ENCODE measurements at places on chromosomes 2 and 18.

- DNase-seq: no peak
Observed at GRCh38 chr2:118969734-118970395, 27.9 kb downstream of the MARCO start.

- DNase-seq: peak; percentile 7
Observed at GRCh38 chr2:58967736-58968135, 726.6 kb upstream of the FANCL start.

DNA sequence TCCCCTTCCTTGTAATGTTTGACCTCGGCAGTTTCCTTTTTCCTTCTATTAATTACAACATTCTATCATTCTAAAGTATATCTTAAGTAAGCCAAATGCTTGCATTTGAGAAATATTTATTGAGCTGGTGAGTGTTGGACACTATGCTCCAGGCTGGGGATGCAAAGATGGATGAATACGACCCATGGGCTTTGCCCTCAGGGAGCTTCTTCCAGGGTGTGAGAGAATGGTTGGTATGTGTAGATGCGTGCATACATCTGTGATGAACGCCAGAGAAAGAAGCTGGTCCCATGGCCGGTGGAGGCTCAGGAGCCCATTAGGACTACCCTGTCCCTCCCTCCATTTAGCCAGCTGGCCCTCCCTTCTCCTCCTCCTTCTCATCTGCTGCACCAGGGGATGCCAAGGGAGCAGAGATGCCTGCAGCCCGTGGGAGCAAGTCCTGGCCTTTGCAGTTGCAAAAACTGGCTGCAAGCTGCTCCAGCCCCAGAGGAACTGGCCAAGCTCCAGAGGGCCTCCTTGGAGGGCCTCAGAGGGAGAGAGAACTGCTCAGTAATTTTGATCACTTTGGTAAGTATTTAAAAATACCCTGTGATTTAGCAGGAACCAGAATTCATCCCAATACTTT is 65.7 kb upstream of the FOSL2 start:
- DNase-seq: peak; percentile 32

GRCh38 chr2:83862600-83862999 is 596.5 kb downstream of the SUCLG1 start:
- no peak for DNase-seq

DNA sequence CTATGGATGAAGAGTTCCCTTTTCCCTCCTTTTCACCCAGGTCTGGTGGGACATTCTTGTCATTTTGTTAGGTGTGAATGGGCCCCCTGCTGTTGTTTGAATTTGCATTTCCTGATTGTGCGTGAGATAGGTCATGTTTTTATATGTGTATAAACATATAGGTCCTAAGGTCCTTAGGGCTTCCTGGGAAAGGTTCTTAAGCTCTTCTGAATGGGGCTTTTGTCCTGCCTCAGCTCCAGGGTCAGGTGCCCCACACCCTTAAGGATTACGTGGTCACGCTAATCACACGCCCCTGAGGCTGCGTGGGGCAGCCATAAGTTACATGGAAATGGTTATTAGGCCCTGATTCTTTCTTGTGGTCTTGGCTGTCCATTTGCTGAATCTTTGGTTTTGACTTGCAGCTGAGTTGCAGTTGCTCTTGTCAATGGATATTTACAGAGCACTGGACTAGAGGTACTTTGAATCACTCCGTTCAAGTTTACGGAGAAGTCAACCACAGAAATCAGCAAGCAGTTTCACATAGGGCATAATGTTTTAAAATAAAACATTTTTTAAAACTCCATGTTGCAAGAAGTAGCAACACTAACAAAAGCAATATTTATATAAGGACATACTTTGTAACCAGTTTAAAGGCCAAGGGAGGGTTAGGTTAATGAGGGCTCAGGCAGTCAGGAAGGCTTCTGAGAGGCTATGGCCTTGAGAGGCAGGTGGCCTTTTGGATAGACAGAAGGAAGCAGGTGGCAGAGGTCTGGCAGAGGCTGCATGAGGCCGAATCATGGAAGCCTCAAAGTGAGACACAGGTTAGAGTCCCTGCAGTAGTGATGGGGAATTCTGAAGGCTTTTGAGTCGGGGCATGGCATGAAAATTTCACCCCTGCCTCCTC is 24.2 kb downstream of the LIPG start:
- no peak for DNase-seq

- no peak for DNase-seq
Observed at GRCh38 chr2:229715895-229716507, 1.6 kb upstream of the DNER start.

GRCh38 chr2:240269886-240270285 is 129.4 kb upstream of the OTOS start:
- DNase-seq: no peak

GRCh38 chr2:148613231-148614013 is 31.1 kb upstream of the EPC2 start:
- DNase-seq: no peak

GRCh38 chr2:39399570-39399969 is 37.5 kb downstream of the MAP4K3 start:
- no peak for DNase-seq

- DNase-seq: no peak
Observed at GRCh38 chr18:72283148-72283925, 260.8 kb downstream of the CBLN2 start.

- DNase-seq: no peak
Observed at GRCh38 chr2:216635171-216635570, 2.0 kb downstream of the IGFBP2 start.

DNA sequence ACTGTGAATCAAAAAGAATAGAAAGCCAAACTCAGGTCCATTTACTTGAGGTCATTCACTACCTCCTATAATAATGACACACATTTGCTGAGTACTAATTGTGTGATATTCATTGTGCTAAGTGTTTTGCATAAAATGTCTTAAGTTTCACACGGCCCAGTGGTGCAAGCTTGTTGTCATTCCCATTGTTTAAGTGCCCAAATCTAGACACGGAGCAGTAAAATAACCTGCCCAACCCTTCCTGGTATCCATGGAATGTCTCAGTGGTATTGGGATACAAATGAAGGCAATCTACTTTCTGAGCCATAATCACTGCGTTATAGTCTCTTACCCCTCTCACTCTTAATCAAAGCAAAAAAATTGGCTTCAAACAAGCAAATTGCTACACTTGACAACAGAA is 233.3 kb downstream of the NCKAP5 start:
- DNase-seq: no peak

DNA sequence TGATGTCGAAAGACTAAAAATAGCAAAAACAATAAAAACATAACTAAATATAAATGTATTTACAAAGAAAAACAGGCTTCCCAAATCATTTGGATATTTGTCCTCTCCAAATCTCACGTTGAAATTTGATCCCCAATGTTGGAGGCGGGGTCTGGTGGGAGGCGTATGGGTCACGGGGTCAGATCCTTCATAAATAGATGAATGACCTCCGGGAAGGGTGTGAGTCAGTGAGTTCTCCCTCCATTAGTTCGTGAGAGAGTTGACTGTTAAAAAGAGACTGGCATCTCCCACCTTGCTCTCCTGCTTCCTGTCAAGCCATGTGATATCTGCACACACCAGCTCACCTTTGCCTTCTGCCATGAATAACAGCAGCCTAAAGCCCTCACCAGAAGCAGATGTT is 703.0 kb downstream of the TMEM182 start:
- DNase-seq: no peak

DNA sequence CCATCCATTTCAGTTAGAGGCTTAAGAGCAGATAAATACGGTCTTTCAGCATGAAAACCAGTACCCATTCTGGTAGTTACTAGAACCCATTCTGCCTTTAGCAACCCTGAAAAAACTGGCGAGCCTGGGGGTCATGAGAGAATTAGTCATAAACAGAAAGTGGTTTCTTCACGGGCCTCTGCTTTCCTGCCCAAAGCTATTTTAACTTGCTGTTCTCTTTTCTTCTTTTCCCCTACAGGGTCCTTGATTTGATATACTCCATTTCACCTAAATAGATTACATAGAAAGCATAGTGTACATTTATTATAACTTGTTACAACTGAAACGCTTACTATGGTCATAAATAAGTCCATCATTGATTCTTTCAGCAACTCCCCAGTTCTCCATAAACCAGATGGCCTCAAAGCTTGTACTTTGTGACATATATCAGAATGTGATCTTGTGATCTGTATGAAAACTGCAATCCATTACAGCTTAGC is 48.3 kb downstream of the WDFY1 start:
- peak; percentile 37 for DNase-seq

DNA sequence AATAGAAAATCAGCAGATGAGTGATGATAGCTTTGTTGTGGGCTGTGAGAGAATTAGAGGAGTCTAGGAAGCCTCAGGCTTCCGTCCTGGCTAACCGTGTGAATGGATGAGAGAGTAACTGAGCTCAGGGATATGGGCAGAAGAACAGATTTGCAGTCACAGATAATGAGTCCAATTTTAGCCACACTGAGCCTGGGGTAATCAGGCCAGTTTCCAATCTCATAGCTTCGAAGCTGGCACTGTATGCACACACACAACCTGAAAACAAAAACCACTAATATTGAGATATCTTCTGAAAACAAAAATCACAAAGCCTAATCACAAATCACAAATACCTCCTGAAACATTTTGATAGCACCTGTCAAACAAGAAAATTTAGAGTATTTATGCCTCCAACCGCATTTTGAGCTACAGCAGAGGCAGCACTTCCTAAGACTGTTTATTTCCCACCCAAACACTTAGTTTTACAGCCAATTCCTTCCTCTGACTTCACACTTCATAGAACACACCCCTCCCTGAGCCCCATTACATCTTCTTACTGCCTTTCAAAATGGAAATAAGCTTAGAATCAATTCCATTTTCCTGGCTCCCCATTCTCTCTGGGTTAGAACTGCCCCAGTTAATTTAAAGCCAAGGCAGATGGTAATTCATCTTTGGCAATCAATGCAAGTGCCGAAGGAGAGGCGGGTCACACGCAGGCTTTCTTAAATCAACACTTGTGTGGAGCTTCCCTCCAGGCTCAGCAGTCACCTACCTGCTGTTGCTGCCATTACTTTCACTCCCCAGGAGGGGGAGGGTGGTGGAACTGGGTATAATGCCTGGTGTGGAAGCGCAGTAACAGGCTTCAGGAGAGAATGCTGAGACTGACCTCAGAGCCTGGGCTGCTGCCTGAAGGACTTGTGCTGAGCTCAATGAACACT is 18.9 kb downstream of the TTR start:
- DNase-seq: peak; percentile 15

DNA sequence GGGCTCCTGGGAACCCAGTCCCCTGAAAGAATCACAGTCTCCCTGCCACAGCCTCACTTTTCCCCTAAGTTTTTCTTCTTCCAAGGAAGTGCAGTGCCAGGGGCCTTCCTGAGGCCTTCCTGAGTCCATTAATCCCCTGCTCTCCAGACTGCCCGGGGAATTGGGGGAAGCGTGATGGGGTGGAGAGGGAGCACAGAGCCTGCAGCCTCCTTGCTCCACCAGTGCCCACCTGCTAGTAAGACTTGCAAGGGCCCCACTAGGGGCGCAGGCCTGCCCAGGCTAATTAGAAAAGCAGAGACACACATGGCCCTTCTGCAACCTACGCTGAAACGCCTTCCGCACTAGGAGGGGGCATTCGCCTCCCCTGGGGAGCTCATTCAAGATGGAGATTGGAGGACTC is 110.6 kb downstream of the MRO start:
- no peak for DNase-seq

DNA sequence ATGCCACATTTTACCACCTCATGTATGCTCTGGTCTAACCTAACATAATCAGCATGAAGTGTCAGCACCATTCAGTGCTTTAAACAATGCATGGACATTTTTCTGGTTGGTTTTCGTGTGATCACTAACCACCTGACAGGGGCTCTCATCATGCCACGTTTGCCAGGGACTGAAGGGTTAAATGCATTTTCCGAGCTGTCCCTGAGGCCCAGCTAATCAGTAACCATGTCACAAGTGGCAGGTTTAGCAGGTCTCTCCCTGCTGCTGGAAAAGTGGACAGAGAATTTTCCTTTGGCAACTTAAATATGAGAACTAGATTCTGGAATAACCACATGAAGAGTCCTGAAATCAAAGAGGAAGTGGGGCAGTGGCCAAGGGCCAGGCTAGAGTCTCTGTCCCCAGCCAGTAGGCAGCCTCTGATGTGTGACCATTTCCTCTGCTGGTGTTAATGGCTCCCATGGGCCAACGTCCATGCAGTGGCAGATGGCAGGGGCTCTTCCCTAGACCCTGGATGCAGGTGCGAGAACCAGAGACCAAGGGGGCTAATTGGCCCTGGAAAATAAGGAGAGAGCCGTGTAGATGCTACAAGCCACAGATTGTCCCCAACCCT is 69.5 kb downstream of the TPGS2 start:
- DNase-seq: no peak
